ENCODE measurements at places on chromosomes 12 and 14.

DNA sequence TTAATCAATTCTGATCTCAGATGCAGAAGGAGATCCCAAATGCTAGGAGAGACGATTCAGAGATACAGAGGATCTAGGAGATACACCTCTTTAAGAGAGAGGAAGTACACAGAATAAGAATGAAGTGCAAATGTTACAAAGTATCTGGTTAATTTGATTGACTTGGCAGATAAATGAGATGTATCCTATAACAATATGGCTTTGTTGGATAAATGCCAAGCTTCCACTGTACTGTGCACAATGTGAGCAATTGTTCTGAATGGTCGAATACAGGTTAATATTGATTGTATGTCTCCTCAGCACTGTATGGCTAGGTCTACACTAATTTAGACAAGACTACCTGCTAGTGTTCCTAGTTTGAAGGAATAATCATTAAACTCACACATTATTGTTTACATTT, 119.6 kb upstream of the PTPRB start:
- no peak for DNase-seq

DNA sequence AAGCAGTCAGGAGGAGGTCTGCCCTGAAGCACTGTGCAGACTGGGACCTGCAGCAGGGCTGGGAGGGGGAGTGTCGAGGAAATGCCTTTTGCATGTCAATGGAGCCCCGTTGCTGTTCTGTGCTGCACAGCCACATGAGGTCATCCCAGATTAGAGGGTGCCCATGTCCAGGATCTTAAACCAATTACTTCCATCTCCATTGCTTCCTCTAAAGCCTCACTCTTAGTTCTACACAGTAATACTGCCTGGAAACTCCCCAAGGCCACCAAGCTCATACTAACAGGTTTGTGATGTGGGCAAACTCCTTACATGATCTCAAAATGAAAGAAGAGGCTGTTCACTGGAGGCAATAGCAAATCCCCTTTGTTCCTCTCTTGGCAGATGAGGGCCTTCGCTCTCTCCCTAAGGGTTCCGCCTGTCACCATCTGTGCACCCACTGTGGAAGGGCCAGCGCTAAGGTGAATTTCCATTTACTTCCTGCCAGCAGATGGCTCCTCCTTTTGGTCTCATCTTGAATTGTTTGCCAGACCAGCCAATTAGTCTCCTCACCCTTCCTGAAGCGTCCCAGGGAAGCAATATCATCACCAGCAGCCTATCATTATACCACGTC, 35.4 kb upstream of the LTA4H start:
- DNase-seq, result no peak

DNA sequence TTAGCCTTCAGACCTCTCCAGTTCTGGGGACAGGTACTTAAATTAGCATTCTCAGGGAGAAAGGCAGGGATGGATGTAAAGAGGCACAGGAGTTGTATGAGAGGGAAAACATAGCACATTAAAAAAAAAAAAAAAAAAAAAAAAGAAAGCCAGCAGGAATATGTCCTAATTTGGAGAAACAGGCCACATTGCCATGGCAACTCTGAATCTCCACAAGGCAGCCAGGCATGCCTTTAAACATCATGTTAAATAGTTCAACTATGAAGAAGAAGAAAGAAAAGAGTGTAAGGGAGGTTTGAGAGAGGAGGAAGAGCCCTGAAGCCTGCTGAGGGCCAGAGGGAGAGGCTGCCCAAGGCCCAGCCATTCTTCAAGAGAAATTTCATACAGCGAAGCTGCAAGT, 145.8 kb downstream of the GRIN2B start:
- DNase-seq, result no peak

DNA sequence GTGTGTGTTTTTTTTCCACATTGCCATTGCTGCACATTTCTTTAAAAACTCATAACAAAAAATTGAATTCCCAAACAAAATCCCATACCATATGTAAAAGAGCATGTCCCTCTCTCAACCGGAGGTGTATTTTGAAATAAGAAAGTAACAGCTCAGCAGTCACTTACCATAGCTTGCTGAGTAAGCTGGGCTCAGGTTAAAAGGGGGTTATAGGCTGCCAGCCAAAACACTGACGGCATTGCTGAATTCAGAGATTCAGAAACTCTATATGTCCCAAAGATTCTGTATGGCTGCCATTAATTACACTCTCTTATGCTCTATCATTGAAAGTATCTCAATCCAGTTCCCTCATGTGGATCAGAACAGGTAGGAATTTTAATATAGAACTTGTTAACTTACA, 276.0 kb downstream of the FOXG1 start:
- DNase-seq, result no peak

DNA sequence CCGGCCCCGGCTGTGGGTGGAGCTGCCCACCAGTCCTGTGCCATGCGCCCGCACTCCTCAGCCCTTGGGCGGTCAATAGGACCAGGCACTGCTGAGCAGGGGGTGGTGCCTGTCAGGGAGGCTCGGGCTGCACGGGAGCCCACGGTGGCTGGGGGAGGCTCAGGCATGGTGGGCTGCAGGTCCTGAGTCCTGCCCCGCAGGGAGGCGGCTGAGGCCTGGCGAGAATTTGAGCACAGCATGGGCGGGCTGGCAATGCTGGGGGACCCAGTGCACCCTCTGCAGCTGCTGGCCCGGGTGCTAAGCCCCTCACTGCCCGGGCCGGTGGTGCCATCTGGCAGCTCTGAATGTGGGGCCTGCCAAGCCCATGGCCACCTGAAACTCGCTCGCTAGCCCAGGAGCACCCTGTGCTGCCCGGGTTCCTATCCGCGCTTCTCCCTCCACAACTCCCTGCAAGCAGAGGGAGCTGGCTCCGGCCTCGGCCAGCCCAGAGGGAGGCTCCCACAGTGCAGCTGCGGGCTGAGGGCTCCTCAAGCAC, 1371.1 kb downstream of the FSCB start:
- no peak for DNase-seq

Data from stimulated activated CD8-positive, alpha-beta memory T cell treated with anti-CD3 and anti-CD28 coated beads, Interleukin-2, amount 100 ng/mL, for 1 hour (primary cell).